ENCODE measurements at places on chromosomes 3 and 15.

- no peak for DNase-seq
Measured at GRCh38 chr3:70754314-70754713, 441.9 kb upstream of the MDFIC2 start.

- DNase-seq: no peak
Measured at GRCh38 chr3:46281551-46281950, 39.3 kb downstream of the CCR3 start.

GRCh38 chr3:48548729-48549705, 7.6 kb downstream of the PFKFB4 start:
- peak; percentile 54 for DNase-seq

- DNase-seq: no peak
Measured at GRCh38 chr3:5430701-5431100, 243.2 kb downstream of the EDEM1 start.

DNA sequence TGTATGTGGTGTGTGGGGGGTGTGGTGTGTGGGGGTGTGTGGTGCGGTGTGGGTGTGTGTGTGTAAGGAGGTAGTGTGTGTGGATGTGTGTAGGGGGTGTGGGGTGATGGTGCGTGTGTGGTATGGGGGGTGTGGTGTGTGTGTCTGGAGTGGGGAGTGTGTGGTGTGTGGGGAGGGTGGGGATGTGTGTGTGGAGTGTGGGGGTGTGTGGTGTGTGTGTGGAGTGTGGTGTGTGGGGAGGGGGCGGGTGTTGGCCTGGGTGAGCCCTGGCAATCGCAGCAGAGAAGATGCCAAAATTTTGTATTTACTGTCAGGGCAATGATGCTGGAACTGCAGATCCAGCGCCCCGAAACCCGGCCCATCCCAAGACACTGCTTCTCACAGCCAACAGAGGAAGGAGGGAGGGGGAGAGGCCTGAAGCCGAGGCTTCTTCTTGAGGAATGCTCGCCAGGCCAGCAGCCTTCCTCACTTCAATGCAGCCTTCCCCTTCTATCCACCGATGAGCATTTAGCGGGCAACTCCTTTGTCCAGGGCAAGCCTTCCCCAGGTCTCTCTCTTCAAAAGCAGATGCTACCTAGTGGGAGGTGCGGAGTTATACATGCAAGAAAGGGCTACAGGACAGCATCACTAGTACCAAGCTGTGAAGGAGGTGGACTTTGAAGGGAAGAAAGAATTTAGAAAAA, 11.9 kb upstream of the SRP14 start:
- no peak for DNase-seq

DNA sequence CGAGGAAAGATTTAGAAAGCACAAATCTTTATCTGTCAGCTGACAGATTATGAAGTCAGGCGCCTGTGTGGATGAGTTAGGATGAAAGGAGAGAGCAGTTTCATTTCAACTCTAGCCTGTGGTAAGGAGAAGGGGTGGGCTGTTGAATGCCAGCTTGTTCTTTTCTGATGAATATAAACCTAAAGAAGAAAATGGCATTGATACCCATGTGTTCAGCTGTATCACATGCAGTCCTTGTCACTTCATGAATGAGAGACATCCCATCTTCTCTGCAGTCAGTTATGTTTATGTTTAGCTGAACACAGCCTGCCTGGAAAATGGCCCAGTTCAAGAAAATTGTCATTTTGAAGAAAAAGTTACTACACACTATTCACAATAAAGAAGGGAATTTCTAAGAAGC, 345.7 kb upstream of the RBMS3 start:
- DNase-seq: no peak

- DNase-seq: no peak
Measured at GRCh38 chr3:175606650-175607318, 747.6 kb downstream of the NAALADL2 start.

GRCh38 chr3:134833453-134834163, 38.5 kb downstream of the EPHB1 start:
- no peak for DNase-seq

DNA sequence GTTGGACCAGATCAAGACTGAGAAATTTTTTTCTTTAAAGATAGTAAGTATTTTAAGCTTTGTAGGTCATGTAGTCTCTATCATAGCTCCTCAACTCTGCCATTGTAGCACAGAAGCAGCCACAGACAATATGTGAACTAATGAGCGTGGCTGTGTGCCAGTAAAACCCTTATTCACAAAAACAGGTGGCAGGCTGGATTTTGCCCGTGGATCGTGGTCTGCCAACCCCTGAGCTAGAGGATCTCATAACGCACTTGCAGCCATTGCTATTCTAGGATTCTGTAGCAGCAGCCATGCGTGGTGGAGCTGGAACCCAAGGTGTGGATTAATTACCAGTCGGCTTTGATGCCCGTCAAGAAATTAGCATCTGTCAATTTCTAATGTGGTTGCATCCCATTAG, 68.7 kb upstream of the PLXNA1 start:
- no peak for DNase-seq

GRCh38 chr15:43777267-43777914, 625 bp upstream of the ELL3 start:
- no peak for DNase-seq

DNA sequence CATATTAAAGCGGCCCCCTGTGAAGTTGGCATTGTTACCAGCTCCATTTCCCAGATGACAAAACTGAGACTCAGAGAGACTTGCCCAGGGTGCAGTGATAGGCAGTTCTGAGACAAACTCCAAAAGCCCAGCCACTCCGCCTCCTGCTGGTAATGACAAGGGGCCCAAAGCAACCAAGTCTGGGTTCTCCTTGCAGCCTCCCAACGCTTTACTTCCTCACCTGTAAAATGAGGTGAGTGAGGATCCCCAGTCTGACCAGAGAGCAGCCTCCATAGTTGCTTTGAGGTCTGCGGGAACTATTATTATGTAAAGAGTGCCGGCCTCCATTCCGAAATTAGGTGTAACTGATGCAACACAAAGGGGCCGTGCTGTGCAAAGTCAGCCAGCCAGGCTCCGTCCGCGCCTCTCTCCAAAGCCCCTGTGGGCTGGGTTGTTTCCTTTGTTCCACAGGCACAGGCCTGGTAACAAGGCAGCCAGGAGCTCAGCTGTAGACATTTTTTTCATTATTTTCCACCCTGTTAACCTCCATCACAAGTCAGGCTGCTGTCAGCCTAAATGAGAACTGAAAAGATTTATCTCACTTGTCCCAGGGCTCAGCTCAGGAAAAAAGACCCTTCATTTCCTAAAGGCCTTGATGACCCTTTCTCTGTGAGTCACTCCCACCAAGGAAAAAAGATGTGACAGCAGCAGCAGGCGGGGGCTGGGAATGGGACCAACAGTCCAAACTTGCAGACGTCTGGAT, 139.1 kb upstream of the RAD18 start:
- no peak for DNase-seq

- DNase-seq: no peak
Measured at GRCh38 chr3:112230033-112230432, 64.0 kb downstream of the SLC9C1 start.

DNA sequence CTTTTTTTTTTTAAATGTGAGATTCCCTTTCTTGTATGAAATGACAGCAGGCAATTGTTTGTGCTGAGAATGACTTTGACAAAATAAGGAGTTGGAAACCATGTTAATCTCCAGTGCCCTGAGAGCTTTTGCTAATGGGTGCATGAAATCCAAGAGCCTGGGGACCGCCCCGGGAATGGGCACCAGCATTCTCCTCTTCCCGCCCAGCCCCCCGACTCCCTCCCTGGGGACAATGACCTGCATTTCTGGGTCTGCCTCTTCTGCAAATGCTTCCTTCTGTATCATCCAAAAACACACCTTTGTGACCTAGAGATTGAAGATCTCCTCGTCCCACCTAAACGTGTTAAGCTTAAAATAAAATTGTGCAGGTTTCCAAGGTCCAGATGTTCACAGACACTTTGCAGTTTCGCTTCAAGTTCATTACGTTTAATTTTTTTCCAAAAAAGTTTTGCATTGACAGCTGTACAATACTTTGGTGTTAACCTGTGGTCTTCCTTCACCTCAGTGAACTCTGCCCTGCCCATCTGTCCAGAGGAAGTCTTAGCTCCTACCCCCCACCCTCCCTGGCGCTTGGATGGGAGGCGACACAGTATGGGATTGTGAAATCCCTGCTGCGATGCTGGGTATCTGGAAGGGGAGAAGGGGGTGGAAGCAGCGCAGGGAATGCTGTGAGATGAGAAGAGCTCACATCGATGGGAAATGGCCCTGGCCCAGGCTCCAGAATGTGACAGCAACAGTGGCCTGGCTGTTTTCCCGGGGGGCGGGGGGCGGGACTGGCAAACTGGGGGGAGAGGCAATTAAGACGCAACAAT, 50.1 kb downstream of the TLE3 start:
- no peak for DNase-seq
